Stimulated activated CD4-positive, alpha-beta T cell treated with anti-CD3 and anti-CD28 coated beads, Interleukin-1b, Interleukin-23, amount 100 ng/mL, for 24 hours (primary cell): ENCODE measurements at places on chromosomes 5 and 9.

- DNase-seq, result no peak
Measured at GRCh38 chr5:76571559-76571958, 51.6 kb downstream of the F2RL2 start.

DNA sequence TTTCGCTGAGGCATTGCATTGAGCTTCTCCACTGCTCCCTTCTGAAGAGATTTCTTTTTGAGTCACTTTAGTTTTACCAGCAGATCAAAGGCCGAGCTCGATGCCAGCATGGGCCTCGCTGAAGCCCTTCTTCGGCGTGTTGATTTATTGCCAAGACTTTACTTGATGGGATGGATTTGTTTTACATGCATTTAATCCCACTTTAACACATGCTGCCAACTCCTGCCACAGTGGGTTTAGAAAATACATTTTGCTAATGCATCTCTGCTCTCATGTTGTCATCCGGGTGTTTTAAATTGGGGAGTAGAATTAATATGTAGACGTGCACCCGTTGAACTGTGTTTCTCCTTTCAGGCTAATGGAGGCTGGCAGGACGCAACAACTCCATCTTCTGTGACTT lies 218.3 kb downstream of the PBX3 start:
- DNase-seq, result no peak

DNA sequence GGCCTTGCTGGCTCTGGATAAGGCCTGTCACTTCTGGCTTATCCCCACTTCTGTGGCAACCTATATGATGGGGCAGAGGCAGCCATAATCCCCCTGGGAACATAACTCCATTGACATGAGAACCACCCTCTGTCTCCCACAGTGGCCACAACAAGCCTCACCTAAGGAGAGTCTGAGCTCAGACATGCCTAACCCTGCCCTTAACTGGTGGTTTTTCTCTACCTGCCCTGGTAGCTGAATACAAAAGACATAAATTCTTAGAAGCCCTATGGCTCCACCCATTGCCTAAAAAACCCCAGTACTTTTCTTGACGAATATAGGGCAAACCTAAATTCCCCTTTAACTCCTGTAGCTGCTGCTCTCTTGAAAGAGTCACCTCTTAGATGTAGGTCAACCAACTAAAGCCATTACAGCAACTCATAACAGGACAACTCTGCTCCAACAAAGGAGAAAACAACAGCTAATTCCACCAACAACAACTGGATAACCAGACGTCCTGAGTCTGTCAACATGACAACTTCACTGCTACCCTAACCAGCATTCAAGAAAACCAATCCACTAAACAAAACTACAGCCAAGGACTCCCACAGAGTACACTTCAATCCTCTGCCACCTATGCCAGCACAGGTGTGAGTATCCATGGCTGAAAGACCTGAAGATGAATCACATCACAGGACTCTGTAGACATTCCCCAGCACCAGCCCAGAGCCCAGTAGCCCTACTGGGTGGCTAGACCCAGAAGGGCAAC lies 427.7 kb downstream of the PRELID2 start:
- DNase-seq, result no peak

- DNase-seq, result no peak
Measured at GRCh38 chr5:130488252-130488651, 584.0 kb downstream of the CHSY3 start.

DNA sequence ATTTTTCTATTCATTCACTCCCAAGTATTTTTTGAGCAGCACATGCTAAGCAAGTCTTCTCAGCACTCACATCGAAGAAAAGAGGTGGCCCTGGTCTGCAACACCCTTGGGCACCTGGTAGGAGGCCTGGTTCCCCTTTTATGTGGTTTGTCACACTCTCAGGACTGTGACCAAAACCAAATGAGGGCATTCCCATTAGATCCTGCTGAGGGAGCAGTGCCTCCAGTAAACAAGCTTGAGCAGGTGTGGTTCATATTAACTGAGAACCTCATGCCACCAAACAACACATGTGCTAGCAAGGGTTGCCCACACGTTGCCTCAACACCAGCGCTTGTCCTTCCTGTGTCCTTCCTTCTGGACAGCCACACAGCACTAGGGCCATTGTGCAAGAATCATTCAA lies 26.9 kb upstream of the SYK start:
- DNase-seq, result no peak

- DNase-seq, result no peak
Measured at GRCh38 chr9:93300175-93300572, 116.2 kb downstream of the WNK2 start.

GRCh38 chr5:31463351-31463750 lies 68.5 kb downstream of the DROSHA start:
- DNase-seq, result no peak
